ENCODE measurements at places on chromosomes 13 and 19.

DNA sequence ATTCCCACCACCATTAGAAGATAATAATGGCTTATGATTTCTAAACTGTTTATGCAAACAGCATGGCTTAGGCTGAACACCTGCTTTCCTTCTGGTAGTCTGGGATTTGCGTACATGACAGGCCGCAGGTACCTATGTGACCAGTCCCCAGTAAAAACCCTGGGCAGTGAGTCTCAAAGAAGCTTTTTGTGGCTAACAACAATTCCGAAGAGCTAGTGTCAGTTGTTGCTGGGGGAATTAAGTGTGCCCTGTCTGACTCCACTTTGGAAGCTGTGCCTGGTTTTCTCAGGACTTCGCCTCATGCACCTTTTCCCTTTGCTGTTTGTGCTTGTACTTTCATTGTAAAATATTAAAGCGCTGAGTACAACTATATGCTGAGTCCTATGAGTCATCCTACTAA, 250.2 kb upstream of the MIR17HG start:
- DNase-seq, result no peak

DNA sequence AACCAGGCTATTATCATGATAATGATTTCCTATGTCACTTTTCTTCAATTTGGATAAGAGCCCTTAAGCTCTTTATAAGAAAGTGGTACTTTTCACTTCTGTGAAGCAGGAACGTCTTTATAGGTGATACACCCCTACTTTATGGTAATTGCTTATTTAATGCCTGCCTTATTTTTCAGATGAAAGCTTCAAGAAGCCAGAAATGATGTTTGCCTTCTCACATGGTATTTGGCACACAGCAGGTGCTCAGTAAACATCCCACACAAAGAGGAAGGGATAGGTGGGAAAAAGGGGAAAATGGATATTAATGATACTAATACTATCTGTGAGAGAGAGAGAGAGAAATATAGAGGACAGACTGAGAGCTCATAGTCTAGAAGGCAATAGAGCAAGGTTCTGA, 29.0 kb upstream of the WASF3 start:
- DNase-seq, result no peak

- DNase-seq, result no peak
Observed at GRCh38 chr13:28854657-28855056, 34.5 kb downstream of the MTUS2 start.

- no peak for DNase-seq
Observed at GRCh38 chr13:75318138-75318833, 163.7 kb downstream of the TBC1D4 start.

- no peak for DNase-seq
Observed at GRCh38 chr13:25046985-25047511, 48.9 kb upstream of the PABPC3 start.

- DNase-seq, result no peak
Observed at GRCh38 chr13:77333594-77333993, 6.7 kb upstream of the MYCBP2 start.

DNA sequence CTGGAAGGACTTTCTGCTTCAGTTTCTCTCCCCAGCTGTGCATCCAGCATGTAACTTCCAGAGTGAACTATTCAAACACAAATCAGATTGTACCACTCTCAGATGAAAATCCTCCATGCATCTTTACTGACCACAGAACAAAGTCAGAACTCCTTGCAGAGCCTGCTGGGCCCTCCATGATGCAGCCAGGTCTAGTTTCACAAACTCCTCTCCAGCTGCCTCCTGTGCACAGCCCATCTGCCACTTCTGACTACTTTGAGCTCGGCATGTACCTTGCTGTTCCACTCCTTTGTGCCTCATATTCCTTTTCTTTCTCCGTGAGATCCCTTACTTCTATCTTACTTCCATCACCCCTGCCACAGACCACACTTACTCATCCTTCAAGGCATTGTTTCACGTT, 31.4 kb downstream of the NALCN start:
- DNase-seq, result no peak

GRCh38 chr19:35869327-35870123, 1.2 kb downstream of the APLP1 start:
- DNase-seq, result peak; percentile 93

DNA sequence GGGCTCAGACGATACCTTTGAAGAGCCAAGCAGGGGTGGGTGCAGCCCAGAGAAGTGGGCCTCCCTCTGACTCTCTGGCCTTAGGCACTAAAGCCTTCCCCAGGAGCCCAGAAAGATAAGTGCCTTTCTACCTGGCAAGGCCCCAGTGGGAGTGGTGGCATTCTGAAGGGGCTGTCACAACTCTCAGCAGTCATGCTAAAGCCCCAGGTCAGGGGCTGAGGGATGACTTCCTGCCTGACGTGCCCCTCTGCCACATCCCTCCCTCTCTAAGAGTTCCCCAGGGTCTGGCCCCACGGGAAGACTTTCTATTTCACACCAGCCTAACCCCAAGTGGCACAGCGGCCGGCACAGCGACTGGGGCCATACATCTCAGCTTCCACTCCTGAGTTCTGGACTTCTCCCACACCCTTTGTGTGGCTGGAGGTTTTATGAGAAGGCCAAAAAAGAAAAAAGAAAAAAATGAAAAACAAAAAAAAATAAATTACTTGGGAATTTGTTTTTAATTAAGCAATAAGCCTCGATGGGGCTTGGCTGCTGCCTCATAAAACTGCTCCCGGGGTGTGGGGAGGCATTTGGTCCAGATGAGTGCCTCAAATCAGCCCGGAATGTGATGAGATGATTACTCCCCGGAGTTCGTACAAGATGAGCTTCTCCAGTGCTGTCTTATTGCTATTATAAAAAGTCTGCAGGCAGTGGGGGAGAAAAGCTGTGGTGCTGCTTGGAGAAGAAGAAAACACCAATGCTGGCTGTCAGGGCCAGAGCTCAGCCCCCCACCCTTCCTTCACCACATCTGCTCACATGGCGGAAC, 28.5 kb upstream of the PLEKHF1 start:
- DNase-seq, result no peak

GRCh38 chr13:97001636-97002035, 7.4 kb upstream of the OXGR1 start:
- no peak for DNase-seq

- peak; percentile 96 for DNase-seq
Observed at GRCh38 chr19:49363268-49364082, at the start of gene DKKL1. Gene DKKL1, plus strand, starts transcription at chr19:49363877. Its CDS starts 122 bp downstream, at chr19:49363999.

- DNase-seq, result no peak
Observed at GRCh38 chr19:57905258-57905657, 11.1 kb downstream of the ZNF417 start.

GRCh38 chr19:480016-480855, 16.1 kb upstream of the MADCAM1 start:
- no peak for DNase-seq

DNA sequence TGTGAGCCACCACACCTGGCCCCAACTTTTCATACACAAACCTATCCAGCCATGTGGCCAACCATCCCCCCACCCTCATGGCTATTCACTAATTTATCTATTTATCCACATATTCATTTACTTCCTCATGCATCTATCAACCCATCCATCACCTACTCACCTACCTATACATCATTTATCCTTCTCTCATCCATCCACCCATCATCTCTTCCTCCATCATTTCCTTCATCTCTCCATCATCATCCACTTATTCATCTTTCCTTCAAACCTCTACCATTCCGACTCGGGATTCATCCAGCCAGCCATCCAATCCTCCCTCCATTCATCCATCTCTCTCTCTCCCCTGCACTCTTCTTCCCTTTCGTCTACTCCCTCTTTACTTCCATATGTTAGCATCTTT, 54.6 kb downstream of the RYR1 start:
- no peak for DNase-seq

DNA sequence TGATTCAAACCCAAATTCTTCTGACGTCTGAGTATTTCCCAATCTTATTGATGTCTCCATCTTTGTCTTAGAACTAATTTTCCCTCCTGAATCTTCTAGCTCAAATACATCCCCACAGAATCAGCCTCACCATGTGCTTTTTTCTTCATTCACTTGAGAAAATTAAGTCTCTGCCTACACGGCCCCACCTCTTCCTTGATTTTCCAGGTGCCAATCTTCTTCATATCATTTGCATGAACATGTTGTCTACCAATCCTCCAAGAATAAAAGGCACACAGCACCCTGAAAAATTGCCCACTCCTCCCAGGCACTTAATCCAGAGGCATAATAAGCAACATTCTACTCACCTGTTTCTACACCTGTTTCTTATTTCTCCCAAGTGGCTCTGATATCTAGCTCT, 408.1 kb upstream of the NBEA start:
- no peak for DNase-seq

DNA sequence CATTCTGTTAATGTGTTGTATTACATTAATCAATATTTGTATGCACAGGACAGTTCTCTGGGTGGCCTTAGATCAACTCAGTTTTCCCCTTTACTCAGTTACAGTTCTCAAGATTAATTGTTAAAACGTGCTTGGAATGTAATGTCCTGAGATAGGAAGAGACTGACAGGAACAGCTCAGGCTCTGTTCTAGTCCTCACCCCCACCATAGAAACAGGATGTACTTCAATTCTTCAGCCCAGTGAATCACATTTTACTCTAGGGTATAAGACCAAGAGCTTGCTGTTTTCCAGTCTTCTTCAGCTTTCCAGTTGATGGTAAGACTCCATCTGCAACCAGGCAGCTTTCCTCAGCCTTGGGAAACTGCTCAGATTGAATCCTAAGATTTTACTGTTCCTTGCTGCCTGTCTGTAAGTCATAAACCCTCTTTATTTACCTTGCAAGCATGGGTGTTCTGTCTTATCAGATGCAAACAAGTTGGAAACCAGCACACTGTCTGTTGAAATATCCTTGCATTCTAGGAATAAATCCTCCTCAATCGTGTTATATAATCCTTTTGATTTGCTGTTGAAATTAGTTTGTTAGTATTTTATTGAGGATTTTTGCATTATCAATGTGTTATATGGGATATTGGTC, 836.9 kb upstream of the PCDH9 start:
- no peak for DNase-seq

DNA sequence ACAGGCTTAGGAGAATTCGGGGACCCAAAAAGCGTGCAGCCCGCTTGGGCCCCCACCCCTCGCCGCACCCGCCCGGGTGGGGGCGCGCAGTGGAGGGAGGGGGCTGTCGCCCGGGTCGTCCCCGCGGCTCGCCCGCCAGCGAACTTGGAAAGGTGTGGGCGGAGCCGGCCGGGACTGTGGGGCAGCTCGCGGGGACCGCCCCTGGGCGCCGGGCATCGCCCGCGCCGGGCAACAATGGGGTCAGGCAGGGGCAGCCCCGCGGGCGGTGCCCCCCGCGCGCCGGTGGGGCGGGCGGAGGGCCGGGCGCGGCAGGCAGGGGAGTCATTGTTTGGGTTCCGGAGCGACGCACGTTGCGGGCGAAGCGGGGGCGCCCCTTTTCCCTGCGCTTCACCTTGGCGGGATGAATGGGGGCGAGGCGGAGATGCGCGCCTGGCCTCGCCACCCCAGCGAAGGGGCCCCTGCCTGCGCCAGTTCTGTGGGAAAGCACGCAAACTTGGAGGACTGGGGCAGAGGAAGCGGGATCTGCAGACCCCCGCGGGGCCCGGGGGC, 647 bp upstream of the KLF12 start:
- DNase-seq, result no peak

GRCh38 chr13:45276913-45277312, 64.1 kb downstream of the TPT1 start:
- DNase-seq, result no peak

DNA sequence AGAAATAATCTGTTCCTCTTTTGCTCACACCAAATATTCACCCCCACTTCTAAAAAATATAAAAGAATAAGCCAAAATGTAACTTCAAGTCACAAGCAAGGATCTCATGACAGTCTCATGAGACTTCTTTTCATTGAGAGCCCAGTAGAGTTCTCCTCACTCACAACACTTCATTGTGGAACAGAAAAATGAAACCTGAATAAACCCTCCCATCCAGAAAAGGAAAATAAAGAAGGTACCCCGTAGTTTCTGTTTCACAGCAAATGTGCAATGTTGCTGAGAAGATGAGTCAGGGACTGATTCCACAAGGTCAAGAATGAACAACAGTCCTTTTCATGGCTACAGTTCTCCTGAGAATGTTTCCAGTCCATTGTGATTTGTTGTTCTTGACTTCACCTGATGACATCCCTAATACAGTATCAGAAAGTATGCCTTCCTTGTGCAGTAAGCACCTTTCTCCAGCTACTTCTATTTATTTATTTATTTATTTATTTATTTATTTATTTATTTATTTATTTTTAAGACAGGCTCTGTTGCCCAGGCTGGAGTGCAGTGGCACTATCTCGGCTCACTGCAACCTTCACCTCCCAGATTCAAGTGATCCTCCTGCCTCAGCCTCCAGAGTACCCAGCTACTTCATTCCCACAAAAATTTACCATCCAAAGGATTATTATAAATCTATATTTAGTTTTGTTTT, 6.4 kb upstream of the ZNF841 start:
- DNase-seq, result no peak

DNA sequence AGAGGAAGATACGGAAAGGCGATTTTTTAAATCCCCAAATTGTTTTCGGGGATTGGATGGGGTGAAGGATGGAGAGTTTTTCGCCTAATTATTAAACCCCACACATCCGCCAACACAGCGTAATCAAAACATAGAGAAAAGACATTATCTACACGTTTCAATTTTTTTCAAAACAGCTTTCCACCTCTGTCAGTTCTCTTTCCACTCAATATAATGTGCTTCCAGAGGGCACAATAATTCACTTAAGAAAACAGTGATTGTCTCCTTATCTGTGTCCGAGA, 435 bp upstream of the OBI1 start:
- DNase-seq, result no peak

DNA sequence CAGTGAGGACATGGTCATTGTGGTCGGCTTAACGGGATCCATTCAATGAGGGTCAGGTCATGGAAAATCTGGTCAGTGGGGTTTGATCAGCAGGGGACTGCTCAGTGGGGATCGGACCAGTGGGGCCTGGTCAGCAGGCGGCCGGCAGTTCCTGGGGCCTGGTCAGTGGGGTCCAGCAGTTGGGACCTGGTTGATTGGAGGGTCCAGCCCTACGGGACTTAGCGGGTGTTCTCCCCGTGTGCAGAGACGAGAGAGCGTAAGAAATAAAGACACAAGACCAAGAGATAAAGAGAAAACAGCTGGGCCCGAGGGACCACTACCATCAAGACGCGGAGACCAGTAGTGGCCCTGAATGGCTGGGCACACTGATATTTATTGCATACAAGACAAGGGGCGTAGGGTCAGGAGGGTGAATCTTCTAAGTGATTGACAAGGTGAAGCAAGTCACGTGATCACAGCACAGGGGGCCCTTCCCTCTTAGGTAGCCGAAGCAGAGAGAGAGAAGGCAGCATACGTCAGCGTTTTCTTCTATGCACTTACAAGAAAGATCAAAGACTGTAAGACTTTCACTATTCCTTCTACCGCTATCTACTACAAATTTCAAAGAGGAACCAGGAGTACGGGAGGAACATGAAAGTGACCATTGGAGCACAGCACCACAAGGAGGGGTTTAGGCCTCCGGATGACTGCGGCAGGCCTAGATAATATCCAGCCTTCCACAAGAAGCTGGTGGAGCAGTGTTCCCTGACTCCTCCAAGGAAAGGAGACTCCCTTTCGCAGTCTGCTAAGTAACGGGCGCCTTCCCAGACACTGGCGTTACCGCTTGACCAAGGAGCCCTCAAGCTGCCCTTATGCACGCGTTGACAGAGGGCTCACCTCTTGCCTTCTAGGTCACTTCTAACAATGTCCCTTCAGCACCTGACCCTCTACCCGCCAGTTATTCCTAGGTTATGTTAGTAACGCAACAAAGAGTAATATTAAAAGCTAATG, 62.1 kb upstream of the TPM4 start:
- DNase-seq, result no peak

Data from NCI-H1048 (cell line).